Activated CD4-positive, alpha-beta T cell treated with anti-CD3 and anti-CD28 coated beads, Interleukin-2, amount 10 ng/mL, durations not matched to agents 7 days and 5 days (primary cell): ENCODE measurements at places on chromosomes 4 and X.

GRCh38 chr4:119873132-119873531 is 193.5 kb downstream of the MAD2L1 start:
- DNase-seq = no peak

GRCh38 chr4:2008671-2008920 is 178 bp downstream of the NELFA start:
- DNase-seq = no peak

- DNase-seq = no peak
Observed at GRCh38 chr4:138740816-138741745, 274.5 kb upstream of the NOCT start.

- DNase-seq = no peak
Observed at GRCh38 chrX:44829832-44830231, 14.0 kb upstream of the DUSP21 start.

DNA sequence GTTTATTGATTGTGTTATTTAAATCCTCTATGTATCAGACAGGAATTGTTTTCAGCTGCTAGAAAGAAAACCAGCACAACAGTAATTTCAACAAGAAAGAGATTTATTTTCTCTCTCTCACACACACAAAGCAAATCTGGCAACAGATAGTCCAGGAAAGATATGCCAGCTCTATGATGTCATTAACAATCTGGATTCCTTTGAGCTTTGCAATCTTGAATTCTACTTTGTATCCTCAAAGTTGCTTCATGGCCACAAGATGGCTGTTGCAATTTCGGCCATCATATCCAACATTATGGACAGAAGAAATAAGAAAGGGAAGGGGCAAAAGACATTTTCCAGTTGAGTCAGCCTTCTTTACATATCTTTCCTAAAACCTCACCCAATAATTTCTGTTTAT is 19.8 kb upstream of the FMR1 start:
- DNase-seq = no peak

DNA sequence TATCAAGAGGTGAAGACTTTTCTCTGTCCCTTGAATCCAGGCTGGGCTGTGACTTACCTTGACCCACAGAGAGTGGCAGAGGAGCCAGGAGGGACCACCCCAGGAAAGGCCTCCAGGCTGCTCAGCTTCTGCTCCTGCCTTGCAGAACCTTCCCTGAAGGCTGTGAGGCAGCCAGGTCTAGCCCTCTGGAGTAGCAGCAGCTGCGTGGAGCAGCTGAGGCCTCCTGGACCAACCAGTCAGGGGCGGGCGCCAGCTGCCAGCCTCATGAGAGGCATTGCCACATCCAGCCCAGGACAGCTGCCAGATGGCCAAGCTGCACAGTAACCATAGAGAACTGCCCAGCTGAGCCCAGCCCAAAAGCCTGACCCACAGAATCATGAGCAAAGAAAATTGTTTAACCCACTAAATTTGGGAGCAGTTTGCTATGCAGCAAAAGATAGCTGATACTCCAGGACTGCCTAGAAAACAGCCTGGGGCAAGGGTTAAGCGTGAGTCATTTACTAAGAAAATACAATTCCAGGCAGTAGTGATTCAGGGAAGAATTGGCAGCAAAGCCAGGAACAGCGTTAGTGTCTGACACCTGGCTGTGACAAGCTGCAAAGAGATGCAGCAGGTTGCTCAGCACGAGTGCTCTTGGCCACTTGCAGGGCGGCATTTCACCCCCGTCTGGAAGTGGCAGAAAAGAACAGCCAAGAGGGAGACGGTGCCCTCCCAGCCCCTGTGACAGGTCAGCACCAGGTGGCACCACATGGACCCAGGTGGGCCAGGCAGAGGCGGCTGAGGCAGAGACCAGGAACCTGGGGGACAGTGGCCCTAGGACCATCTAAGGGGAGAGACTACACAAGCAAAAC is 14.7 kb upstream of the PDE6B start:
- DNase-seq = no peak

DNA sequence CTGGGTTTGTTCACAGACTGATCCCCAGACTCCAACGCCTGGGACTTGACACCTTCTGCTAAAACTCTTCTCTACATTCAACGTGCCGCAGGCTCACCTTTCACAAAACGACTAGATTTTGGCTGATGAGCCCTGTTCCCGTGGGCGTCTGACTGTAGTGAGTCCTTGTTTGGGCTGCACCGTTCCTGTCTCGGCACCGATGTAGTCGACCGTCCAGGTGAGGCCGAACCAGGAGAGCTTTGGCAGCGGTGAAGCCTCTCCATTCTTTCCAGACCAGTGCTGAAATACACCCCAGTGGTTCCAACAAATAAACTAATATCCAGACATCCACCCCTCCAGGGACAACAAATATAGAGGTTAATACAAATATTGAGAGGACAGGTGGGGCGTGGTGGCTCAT is 45.0 kb upstream of the TLR3 start:
- no peak for DNase-seq

DNA sequence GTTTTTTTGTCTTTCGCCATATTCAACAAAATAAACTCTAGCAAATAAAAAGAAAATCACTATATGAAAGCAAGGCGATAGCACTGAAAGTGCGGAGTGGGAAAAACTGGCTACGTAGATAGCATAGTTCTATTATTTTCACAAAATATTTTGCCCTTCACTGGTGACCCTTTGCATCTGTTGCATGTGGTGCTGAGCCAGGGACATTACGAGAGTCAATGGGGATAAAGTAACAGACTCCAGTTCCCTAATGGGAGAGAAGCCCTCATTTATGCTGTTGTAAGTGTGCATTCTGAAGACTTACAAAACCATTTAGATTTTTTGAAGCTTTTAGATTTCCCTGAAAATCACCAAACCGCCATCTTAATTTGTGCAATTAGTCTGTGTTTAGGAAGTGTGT is 501.6 kb downstream of the PPARGC1A start:
- no peak for DNase-seq

- no peak for DNase-seq
Observed at GRCh38 chr4:10115271-10115796, 1.3 kb downstream of the WDR1 start.

DNA sequence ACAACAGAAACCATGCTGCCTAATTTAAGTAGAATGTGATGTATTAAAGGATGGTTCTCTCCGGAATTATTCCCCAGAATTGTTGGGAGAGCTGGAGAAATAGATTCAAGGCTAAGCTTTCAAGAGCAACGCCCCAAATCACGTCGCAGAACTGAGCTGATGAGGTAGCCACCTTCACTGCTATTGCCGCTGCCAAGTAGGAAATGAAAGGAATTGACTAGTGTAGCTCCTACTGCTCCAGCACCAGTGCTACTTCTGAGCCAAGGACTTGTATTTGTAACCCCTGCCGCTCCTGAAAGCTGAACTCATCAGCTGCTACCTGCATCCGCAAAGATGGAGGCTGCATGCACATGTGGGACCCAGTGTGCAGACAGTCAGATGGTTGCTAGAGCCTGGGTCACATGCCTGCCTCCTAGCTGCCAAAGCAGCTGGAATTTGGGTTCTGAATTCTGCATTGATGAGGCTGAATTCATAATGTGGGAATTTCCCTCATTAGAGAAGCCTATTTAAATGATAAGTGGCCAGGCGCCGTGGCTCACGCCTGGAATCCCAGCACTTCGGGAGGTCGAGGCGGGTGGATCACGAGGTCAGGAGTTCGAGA is 173.9 kb downstream of the PDGFRA start:
- DNase-seq = no peak

DNA sequence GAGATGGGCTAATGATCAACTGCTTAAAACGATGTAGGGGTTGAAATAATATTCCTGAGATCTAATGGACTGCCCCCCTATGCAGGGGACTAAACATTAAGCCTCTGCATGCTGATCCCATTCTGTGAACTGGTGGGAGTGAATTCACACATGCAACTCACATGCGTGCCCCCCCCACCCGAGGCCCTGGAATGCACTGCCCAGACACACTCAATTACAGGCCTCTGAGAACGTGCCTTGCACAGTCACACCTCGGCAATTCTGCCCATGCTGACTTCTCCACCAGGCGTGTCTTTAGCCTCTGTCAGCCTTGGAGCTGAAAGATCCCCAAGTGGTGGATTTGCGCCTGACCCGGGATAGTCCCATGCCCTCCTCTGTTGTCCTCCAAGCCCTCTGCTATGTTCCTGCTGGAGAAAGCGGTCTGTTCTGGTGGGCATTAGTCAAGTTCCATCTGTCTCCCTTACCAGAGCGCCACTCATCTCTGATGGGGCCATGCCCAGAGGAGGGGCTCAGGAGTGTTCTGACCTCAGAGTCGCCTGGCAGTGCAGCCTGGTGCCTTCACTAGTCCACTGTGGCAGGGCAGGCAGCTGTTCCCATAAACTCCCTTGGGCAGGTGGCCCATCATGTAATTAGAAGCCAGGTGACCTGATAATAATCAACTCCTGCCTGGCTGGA is 86.5 kb downstream of the DRD5 start:
- DNase-seq = no peak

DNA sequence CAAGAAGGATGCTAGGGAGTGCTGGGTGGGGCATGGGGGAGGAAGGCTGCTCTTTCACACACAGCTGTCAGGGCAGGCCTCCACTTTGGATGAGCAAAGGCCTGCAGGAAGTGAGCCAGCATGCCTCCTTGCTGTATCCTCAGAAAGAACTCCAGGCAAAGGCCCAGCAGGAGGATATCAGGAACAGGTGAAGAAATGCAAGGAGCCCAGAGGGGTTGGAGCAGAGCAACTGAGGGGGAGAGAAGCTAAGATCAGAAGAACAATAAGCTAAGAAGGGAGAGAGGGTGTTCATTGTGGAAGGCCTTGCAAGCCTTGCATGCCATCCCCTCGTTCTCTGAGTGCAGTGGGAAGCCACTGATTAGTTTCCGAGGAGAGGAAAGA is 115.1 kb downstream of the CAMK2D start:
- no peak for DNase-seq

DNA sequence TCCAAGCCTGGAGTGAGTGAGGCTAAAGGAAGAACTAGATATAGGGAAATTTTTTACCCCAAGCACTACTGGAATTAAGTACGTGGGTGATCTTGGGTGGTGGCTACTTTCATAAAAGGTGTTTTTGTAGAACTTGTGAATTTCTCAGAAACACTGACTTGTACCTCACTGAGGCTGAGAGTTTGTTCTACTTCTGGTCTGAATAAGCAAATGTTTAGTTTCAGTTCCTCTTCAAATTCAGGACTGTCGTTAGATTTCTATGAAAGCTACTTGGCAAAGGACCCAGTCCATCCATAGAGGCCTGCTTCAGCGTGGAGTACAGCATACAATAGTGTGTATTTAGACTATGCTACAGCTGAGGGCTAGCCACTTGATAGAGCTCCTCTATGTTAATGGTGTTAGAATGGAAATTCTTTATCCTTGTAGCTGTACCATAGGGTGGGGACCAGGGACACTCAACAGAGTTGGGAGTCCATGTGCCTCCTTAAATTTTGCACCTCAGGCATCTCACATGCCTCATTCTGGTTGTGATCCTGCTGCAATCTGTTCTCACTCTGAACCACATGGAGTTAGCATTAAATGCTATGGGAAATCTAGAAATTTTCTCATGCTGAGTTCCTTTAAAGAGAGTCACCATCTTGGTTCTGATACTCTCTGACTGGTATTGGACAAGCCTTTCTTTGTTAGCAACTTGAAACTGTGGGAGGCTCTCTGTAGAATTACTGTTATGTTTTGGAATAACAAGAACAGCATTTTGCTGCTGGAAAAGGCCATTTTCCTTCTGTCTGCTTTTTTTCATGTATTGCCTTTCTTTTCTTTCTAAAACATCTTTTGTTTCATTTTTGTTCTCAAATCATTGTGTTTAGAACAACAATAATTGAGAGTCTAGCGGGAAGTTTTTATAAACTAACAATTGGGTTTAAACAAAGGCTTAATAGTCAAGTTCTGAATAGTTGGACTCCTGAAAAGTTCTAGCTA is 86.8 kb downstream of the PDGFRA start:
- DNase-seq = no peak

- peak; percentile 38 for DNase-seq
Observed at GRCh38 chrX:40108959-40109287, 11.2 kb upstream of the BCOR start.

DNA sequence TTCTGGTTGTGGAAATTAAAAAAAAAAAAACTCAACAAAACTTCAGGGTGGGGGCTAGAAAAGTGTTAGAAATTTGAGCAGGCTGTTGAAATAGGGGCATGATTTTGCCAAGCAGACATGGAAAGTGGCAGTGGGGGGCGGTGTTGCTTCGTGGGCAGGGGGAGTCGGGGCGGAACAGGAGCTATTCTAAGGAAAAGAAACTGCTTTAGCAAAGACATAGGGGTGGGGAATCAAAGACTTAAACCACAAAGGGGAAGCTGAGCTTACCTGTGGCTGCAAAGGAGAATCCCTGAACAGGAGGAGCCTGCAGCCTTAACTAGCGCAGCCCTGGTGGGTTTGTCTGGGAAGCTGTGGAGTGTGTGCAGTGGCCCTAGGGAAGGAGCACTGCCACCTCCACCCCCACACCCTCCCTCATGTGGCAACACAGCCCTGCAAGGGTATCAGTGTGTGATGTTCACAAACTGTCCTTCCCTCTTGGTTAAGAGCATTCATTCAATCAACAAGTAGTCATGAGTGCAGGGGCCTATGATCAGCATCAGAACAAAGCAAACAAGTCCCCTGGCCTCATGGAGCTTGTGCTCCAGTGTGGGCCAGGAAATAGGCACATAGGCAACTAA is 20.5 kb downstream of the SEL1L3 start:
- DNase-seq = peak; percentile 63

DNA sequence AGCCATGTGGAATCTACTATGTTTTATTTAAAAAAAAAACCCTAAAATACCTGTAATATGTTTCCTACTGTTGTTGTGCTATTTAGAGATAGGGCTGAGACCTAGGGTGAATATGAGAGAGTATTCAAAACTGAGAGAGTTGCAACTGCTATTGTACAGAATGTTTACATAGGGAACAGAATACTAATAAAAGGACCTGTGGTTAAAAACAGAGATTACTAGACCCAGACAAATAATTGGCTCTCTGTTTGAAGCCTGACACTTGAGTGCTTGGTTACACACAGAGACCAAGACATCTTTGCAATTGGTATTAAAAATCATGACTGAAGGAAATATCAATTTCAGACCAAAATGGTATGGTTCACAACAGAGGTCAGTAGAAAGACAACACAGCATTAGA is 278.9 kb upstream of the GIMD1 start:
- DNase-seq = no peak

DNA sequence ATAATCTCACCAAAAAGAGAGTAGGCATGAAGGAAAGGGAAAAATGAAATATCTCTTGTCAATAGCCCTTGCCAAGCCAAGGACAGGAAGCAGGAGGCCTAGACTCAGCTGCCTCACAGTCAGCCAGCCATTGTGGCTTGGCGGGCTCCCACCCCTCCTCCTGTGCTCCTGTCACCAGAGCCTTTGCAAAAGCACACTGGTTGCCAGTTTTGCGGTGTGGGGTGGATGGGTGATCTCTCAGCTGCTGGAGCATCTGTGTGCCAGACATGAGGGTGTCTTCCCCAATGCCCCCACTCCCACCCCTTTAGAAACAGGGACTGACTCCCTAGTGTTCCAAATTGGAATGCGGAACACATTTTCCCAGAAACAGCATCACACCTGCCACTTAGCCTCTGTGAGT is 26.1 kb downstream of the ARHGEF6 start:
- DNase-seq = peak; percentile 46

DNA sequence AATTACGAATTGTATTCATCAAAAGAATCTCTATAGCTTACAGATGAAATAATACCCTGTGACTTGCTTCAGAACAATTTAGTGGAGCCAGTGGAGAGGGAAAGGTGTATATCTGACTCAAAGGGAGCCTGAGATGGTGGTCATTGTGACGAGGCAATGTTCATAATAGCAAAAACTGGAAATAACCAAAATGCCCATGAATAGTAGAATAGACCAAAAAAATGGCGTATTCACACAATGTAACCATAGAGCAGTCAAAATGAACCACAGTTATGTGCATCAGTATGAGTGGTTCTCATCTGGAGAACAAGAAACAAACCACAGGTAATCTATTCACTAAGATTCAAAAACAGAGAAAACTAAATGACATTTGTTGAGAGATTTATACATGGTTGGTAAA is 125.3 kb upstream of the CLNK start:
- no peak for DNase-seq
